ENCODE measurements at places on chromosomes 3 and 15.

GRCh38 chr3:171829841-171830517 lies 13.2 kb upstream of the TMEM212 start:
- peak; percentile 92 for DNase-seq

- DNase-seq: no peak
Observed at GRCh38 chr3:155449613-155450267, 156.3 kb upstream of the STRIT1 start.

DNA sequence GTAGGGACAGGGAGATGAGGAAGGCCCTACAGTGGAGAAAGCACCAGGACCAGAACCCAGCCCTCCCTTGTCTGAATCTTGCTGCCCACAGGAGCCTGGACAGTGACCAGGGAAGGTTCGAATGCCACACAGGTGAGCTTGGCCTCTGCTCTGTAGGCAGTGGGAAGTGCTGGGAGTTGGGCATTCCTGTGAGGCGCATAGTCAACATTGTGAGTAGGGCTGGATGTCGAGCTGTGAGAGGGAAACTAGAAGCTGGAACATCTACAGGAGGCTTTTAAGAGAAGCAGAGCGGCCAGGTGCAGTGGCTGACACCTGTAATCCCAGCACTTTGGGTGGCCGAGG lies 20.3 kb upstream of the ALAS1 start:
- no peak for DNase-seq

DNA sequence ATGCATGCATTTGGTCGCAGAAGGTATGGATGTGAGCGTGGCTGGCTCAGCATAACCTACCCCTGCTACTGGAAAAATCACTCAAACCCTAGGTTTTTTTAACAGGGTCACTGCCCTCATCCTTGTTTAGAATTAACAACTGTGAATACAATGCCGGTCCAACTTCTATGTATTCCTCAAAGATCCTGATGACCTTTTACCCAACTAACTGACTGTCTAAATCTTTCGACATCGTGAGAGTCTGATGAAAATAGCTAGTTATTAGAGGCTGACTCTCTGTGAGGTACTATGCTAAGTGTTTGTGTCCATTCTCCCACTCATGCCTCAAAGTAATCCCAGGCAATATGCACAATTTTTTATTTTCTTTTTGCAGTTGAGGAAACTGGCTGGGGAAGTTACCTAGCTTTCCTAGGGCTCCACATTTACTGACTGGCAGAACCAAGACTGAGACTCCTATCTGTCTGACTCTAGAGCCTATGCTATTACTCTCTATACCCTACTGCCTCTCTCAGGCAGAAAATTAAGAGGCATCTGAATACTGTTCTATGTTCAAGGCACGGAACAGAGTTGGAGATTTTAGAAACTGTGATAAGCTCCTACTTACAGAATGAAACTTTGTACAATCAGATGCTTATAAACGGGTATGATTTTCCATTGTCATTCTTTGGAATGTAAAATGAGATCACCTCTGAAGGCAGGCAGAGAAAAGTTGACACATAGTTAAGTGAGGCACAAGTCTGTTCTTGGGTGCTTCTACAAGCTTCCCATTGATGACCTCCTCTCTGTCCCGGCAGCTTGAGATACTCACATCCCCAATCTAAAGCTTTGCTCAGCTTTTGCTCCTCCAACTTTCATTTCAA lies 56.4 kb downstream of the FILIP1L start:
- no peak for DNase-seq

DNA sequence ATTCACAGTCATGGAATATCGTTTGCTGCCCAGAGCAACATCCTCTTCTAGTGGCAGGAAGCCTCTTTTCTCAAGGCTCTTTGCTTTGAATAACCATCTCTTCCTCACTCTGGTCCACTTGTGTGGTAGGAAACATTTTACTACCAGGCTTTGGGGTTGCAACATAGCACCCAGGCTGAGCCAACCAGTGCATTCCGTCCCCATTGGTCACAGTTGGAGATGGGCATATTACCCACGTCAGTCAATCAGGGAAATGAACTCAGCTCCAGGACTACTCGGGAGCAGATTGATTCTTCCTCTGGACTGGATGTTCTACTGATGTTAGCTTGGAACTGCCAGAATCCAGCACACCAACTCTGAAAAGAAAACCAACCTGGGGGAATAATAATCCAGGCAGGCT lies 4.2 kb upstream of the PEX5L start:
- DNase-seq: no peak

- peak; percentile 17 for DNase-seq
Observed at GRCh38 chr3:15467227-15468181, 40.1 kb downstream of the EAF1 start.

DNA sequence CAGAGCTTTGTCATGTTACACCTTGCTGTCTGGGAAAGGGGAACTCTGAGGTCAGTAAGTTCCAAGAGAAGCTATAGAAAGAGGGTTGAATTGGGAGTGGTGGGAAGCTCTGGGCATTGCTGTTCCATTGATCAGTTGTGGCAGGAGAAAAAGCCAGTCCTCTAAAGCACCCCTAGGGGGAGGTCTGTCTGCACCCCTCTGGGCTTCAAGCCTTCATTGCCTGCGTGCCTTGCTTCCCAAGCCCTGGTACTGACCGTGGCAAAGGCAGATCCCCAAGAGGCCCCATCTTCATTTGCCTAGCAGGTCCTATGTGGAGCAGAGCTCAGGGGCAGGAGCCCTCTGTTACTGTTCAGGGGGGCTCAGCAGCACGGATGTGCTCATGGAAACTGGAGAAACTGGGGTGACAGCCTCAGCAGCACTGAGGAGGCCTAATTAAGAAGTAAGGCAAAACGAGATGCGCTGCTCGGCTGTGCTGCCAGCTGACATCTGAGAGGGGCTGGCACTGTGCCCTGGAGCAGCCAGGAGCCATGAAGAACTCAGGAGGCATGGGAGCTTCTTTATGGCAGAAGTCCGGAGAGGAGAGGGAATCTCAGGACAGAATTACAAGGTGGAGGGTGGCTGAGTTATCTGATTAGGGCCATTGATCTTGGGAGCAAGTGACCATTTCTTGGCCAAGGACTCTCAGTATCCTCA lies 270.9 kb downstream of the RPLP1 start:
- DNase-seq: peak; percentile 64
